ENCODE measurements at places on chromosomes 5 and 9.

DNA sequence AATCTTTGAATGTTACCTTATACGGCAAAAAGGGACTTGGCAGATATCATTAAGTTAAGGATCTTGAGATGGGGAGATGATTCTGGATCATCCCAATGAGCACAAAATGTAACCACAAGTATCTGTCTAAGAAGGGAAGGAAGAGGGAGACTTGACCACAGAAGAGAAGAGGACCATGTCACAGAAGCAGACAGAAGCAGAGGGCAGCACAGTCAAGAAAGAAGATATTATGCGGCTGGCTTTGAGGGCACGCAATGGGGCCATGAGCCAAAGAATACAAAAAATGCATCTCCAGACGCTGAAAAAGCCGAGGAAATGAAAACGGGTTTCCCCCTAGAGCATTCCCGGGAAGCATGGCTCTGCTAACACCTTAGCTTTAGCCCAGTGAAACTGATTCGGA, 225.3 kb downstream of the NR2F1-AS1 start:
- DNase-seq = no peak

DNA sequence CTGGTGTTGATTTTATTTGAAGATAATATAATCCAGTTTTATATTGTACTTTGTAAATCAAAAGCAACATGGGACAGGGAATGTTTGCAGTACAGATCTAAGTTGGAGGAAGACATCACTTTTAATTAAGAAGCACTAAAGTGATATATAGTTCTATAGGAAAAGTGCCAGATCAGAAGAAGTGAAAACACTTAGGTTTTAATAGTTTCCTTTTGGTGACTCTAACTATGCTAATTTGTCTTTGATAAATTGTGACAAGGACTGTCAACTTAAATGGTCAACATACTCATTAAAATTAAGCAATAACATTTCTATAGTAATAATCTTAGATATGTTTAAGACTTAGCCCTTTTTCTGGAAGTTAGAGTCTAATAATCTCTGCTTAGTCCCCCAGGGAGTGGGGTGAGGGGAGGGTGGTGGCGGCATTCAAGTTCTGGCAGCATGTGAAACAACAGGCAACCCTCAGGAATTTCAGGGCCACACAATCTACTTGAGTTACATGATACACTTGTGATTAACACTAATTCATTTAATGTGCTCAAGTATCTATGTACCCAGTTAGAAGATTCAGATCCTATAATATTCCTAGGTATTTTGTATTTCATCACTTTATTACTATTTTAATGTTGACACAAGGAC, 1026.5 kb downstream of the NR2F1-AS1 start:
- DNase-seq = no peak

DNA sequence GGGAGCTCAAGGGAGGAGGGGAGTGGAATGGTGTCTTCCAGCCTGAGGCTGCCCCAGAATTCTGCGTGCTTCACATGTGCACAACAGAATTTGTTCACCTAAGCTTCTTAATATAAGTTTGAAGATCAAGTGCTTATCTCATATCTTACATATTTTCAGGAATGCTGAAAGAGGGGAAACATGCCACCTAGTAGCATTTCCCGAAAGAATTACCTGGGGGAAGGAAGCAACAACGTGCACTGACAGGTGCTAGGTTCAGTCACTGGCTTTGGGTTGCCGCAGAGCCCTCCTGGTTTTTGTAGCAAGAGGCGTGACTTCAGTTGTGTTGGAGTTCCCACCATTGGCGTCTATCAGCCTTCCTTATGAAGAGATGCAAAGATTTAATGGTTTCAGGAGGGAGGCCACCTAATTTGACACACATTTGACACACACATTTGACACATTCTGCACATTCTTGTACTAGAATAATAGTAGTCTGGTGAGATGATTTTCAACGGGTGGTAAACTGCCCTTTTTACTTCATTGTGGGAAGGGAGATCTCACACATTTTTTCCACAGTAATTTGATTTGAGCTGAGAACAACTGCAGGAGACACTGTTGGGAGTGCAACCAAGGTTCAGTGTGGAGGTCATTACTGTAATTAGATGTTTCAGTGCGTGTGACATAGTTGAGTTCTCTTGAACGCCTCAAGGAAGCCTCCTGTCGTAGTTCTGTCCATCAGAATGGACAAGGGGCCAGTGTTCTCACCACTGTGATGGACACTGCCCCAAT, 481.3 kb downstream of the CCDC171 start:
- no peak for DNase-seq

- DNase-seq = no peak
Observed at GRCh38 chr5:20331826-20332225, 343.8 kb upstream of the CDH18 start.

DNA sequence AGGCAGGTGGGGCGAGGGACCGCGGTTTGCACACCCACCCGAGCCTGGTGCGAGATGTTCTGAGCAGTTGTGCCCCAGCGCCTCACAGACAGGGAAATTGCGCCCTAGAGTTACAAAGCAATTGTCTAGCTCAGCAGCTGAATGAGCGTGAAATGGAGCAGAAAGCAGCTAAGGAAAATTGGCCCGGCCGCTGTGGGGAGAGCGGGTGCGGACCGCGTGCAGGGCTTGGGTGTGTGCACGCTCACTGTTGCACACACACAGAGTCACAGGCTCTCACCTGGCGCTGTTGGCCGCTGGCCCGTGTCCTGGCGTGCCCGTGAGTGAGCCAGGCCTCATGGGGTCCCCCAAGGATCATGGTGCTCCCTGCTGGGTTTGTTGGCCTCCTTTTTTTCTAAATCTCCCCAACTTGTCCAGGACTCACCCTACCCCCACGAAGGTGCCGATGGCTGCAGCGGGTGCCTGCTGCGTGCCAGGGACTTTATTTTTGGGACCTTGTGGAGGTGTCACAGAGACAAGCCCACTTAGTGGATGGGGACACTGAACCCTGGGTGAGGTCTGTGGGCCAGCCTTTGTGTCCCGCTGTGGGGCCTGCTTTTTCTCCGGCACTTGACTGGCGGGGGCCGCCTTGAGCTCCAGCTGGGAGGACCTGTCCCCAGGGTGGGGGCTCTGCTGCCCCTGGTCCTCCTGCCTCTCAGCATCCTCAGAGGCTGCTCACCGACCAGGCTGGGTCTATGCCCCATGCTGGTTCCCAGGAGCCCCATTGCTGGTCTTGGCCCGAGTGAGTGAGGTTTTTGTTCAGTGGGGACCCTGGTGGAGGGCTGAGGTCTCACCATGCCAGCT, 5.2 kb downstream of the RXRA start:
- no peak for DNase-seq

DNA sequence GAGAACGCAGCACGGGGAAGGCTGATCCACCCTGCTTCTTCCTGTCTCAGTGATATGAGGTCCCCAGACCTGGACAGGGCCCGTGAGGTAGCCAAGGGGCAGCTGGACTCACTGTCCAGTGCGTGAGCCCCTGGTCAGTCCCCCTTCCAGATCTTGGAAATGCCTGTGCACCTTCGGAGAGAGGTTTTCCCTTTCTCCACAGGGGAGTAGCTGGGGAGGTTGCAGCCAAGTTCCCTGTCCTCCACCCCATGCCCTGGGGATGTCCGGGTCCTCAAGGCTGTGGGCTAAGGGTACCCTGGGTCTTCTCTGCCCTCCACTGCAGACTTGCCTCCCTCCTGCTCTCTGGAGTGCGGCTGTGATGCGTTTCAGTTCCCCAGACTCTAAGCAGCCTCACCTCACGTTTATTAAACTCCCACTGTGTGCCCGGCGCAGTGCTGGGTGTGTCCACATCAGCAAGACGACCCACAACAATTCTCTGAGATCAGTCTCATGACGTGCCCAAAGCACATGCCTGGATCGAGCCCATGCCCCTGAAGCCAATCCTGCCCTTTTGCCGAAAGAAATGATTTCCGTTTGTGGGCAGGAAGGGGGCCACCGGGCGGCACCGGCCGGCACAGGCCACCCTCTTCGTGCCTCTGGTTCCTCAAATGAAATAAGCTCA, 101.3 kb upstream of the PHYKPL start:
- no peak for DNase-seq

GRCh38 chr9:18215626-18216025, 258.3 kb upstream of the ADAMTSL1 start:
- DNase-seq = no peak

GRCh38 chr9:113463418-113464285, at the start of gene RGS3:
TSS of gene RGS3 (plus strand) at chr9:113463727. CDS start at chr9:113463803, 76 bp downstream.
- no peak for DNase-seq

DNA sequence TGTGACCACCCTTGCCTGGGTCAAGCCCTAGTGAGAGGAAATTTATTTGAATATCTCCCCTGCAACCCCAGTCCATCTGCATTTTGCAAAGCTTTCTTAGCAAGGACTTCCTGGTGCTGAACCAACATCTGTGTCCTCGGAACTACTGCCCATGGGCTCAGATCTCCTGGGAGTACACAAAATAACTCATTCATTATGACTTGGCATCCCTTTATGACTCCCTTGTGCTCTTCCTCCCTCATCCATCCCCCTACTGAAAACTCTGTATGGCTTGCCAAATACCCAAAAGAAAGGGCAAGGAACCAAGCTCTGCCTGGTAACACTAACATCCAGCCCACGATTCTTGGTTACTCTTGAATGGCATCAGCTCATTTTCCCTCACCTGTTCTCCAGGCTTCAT, 368.5 kb downstream of the NTRK2 start:
- DNase-seq = no peak

DNA sequence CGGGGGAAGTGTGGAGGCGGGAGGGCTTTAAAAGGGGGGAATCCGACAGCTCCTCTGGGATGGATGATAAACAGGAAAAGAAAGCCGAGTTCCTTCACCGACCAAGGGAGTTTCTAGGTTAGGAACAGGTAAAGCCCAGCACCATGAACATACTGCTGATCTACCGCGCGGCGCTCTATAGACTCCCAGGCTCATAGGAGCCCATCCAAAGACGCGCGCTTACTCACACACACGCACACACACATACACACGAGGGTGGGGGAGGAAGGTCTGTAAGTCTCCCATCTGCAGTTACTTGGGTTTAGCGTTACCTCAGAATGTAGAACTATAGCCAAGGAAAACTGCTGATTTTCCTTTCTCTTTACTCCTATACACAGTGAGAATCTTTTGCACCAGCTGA, 2.6 kb upstream of the GABRB2 start:
- DNase-seq = no peak

GRCh38 chr5:2983583-2984300, 232.3 kb upstream of the IRX2 start:
- DNase-seq = no peak

DNA sequence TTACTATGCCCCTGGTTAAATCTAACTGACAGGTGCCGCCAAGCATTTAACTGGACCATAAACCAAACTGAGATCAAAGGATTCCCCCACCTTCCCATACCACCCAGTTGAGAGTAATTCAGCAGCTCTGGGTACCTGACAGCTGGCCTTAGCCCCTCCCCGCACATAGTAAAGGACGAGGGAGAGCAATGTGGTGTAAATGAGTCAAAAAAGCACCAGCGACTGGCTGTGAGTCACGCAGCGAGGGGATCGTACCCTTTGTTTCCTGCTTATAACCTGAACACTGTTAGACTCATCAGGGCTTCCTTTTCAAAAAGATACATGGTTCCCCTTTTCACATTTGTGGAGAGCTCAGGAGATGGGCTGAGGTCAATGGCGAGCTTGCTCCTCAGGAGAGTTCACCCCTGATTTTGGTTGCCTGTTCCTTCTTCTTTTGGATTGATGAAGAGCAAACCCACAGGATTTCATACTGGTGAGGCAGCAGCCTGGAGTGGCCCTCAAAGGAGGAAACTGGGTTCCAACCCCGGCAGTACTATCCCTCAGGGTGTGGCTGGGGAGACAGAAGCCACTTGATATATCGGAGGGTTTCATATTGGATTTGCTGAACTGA, 71.5 kb downstream of the ANKRD33B start:
- peak; percentile 88 for DNase-seq

DNA sequence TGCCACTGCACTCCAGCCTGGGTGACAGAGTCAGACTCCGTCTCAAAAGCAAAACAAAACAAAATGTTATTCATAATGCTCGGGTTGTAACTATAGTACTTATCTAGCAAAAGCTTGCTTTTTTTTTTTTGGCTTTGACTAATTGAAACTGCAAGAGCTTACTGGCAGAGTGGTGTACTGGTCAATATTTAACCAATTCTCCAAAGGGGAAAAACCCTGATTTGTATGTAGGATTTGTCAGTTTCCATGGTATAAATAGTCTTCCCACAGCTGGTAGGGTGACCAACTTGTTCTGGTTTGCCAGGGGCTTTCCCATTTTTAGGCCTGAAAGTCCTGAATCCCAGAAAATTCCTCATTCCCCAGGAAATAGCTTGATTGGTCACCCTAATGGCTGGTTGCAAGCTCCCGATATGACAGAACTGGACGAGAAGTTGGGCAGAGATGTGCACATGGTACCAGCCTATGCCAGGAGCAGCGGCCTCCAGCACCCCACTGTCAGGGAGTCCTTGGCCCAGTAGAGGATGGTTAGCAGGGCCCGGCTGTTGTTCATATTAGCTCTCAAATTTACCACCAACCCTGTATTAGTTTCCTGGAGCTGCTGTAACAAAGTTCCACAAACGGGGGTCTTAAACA, 58.0 kb downstream of the FXN start:
- DNase-seq = no peak

DNA sequence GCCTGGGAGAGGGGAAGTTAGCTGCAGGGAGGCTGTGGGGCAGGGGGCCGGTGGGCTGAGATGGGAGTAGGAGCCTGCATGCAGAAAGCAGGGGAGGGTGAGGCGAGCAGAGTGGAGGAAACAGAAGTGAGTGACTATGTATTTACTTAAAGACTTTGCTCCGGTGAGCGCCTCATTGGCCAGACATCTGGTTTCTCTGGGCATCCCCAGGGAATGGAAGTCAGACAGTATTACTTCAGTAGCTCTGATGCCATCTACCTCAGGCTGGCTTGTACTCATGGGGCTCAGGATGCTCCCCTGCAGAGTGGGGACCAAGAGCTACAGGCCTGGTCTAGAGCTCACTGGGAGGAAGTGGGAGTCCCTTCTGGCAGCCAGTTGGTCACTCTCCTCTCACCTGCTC, 78.2 kb upstream of the ARAP3 start:
- DNase-seq = no peak

DNA sequence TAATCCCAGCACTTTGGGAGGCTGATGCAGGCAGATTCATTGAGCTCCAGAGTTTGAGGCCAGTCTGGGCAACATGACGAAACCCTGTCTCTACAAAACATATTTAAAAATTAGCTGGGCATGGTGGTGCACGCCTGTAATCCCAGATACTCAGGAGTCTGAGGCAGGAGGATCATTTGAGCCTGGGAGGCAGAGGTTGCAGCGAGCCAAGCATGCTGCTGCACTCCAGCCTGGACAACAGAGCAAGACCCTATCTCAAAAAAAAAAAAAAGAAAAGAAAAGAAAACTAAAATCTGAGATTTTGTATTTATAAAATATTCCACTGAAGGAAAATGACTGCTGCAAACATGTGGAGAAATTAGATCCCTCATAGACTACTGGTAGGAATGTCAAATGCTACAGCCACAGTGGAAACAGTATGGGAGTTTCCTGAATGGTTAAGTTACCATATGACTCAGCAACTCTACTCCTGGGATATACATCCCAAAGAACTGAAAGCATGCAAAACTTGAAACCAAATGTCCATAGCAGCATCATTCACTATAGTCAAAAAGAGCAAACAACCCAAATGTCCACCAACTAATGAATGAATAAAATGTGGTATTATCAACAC, 106.1 kb downstream of the UBAP2 start:
- DNase-seq = no peak
